ENCODE measurements at places on chromosomes 11 and 22.

GRCh38 chr22:24513378-24514240 is 18.5 kb downstream of the UPB1 start:
- DNase-seq, result no peak

DNA sequence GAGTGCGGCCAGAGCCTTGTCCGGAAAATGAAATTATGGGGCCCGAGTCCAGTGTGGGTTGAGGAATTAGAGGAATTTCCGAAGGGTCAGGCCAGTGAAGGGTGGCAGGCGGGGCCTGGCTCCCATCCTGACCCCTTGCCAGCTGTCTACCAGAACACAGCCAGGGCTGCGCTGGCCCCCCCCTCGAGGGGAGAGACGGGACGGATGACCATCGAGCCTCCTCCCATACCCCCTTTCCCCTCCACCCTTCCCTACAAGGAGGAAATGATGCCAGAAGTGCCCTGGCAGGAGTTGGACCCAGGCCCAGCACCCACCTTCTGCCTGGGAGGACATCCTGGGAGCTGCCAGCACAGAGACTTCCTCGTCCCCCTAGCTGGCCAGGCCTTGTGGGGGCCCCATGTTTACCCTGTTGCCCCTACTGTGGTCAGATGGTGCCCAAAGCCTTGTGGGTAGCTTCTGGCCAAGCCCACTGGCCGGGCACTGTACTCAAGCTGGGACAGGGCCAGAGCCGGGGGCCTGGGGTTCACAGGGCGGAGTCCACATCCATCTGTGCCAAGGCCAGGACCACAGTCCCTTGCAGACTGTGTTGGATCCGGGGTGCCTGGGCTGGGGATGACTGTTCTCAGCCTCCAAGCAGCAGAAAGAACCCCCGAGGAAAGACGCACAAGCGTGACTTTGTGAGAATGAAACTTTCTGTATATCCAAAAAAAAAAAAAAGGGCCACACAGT is 20.8 kb downstream of the ARVCF start:
- no peak for DNase-seq

GRCh38 chr11:14443638-14444037 is 56.0 kb downstream of the COPB1 start:
- DNase-seq, result no peak

GRCh38 chr22:38412435-38413084 is 42.4 kb downstream of the KCNJ4 start:
- peak; percentile 20 for DNase-seq

DNA sequence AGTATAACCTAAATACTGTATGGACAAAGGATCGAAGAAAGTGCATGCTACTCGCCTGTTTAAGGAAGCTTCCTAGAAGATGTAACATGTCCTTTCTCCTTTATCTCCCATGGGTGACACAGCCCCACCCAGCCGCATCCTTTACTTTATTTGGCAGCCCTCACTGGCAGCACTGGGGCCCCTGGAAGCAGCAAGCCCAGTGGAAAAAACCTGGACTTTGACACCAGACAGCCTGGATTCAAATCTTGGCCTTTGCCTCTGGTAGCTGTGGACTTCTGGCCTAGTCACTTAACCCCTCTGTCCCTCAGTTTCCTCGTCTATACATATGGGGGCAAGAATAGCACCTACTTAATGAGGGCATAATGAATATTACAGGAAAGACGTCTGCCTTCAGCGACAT is 67.1 kb downstream of the MYEOV start:
- no peak for DNase-seq

GRCh38 chr11:121838571-121838970 is 277.4 kb downstream of the BLID start:
- DNase-seq, result no peak

GRCh38 chr11:3867209-3868091 is 12.0 kb downstream of the STIM1 start:
- no peak for DNase-seq

Data from CD4-positive, alpha-beta T cell (primary cell).